T-cell (primary cell): ENCODE measurements at places on chromosomes 4 and X. TPM values are rescaled to one million over a fixed set of nuclear protein-coding genes. Genes with fewer than 3 reads are reported as not detected.
A peak's percentile ranks its signal among the peaks of the same experiment; 100 is the strongest.

- no peak for DNase-seq
Measured at GRCh38 chr4:61427818-61428495, 227.8 kb downstream of the ADGRL3 start.

- DNase-seq: no peak
Measured at GRCh38 chrX:21811832-21812231, 27.6 kb upstream of the MBTPS2 start.

DNA sequence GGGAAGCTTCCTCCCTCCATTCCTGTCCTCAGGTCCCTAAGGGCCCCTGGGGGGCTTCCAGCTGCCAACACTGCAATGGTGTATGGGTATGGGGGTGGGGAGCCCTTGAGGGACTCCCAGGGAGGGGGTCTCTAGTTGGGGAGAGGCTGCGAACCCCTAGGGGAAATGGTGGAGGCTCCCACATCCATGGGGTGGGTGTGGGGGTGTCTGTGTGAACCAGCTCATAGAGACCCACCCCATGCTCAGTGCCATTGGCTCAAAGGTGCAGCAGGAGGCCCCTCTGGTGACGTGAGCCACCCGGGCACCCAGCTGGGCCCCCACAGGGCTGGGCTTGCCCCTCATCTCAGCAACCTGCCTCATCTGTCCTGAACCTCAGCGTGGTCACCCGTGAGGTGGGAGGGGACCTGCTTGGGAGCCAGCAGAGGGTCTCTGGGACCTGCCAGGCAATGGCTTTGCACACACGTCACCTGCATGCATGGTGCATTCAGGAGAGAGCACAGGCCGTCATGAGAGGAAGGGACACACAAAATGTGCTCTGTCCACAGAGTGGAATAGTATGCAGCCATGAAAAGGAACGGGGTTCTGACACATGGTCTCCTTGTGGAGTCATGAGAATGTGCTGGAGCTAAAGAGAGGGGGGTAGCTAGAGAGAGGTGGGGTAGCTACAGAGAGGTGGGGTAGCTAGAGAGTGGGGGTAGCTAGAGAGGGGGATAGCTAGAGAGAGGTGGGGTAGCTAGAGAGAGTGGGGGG is 22.7 kb upstream of the PLCXD1 start:
- DNase-seq: no peak

DNA sequence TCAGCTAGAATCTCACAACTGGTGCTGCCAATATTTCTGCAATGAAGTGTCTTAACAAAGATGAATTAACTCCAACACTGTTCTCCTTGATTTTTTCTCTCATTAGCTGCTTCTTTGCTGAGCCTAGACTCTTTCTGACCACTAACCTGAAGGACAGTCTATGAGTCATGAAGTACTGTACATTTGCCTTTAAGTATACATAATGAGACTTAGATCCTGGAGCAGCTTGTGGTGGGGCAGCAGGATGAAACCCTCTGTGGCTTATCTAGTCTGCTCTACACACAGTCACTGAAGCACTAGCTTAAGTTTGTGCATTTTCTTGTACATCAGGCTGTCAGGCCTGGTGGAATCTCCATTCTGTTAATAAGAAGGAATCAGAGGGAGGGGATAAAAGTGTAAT is 307.4 kb upstream of the SMIM31 start:
- no peak for DNase-seq

- no peak for DNase-seq
Measured at GRCh38 chr4:143768007-143768591, 67.6 kb upstream of the FREM3 start.

DNA sequence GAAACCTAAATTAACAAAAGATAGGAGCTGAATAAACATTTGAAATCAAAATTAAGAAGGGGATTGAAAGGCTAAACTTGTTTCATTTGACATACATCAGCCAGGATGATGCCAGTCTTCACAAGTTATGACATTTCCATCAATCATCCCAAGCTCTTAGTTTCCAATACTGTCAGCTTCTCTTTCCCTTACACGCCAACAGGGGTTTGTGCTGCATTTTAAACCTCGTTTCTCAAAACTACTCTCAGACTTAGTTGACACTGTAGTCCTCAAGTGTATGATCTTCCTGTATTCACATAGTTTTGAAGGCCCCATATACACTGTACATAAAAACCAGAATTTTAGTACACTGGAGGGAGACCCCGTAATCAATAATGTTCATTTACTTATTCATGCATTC is 840 bp upstream of the P2RY10 start:
- DNase-seq: no peak

DNA sequence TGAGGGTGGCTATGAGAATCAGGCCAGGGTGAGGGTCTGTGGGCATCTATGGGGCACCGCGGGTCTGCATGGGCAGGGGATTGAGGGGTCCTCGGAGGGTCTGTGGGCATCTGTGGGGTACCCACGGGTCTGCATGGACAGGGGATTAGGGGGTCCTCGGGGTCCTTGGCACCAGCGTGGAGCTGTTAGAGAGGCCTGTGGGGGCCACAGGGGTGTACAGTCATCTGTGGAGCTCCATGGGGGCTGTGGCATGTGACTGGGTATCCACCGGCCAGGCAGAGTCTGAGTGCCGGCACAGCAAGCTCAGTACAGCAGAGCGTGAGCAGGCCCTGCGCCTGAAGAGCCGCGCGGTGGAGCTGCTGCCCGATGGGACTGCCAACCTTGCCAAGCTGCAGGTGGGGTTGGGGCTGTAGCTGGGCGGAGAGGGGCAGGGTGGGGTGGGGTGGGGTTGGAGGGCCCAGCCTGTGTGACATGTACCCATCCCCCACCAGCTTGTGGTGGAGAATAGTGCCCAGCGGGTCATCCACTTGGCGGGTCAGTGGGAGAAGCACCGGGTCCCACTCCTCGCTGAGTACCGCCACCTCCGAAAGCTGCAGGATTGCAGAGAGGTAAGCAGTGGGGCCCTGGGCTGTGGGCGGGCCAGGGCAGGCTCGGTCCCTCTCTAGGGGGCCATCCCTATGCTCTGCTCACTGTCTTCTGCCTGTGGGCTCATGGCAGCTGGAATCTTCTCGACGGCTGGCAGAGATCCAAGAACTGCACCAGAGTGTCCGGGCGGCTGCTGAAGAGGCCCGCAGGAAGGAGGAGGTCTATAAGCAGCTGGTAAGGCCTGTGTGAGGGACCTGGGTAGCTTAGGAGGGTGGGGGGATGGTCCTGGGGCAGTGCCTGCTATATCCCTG is 12.9 kb downstream of the CCDC22 start:
- DNase-seq: no peak

DNA sequence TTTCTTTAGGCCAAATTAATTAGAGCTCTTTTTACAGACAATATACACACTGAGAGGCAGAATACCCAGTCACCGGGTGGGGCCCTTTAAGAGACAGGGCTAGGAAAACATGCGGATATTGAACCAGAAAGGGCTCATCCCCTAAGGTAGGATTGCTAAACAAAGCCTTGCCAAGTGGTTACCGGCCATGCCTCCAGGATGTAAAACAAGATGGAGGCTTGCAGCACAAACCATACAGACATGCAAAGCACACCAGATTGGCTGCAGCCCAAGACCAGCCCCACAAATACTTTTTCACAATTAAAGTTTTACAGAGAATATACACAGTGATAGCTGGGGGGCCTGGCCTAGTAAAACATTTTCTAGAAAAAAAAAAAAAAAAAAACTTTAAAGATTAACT is 210.0 kb downstream of the KLHL4 start:
- DNase-seq: no peak

GRCh38 chrX:128057421-128057820 is 5.2 kb upstream of the ACTRT1 start:
- DNase-seq: no peak

GRCh38 chr4:150032541-150032940 is 45.7 kb upstream of the DCLK2 start:
- no peak for DNase-seq

DNA sequence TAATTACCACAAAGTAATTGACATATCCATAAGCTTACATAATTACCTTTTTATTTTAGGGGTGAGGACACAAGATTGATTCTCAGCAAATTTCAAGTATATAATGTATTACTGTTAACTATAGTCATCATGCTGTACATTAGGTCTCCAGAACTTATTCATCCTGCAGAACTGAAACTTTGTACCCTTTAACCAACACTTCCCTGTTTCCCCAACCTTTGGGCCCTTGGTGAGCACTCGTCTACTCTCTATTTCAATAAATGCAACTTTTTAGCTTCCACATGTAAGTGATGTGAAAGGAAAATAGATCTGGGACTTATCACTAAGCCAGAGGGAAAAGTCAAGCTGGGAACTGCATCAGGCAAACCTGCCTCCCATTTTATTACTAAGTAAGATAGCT is 33.6 kb upstream of the CCNG2 start:
- DNase-seq: no peak

GRCh38 chr4:27524224-27524623 is 663.6 kb downstream of the STIM2 start:
- no peak for DNase-seq

GRCh38 chr4:53130896-53131561 is 234.8 kb downstream of the SCFD2 start:
- DNase-seq: no peak

- no peak for DNase-seq
Measured at GRCh38 chr4:38985410-38986100, 46.7 kb downstream of the TMEM156 start.

GRCh38 chr4:138512756-138513155 is 270.6 kb upstream of the SLC7A11 start:
- DNase-seq: no peak

DNA sequence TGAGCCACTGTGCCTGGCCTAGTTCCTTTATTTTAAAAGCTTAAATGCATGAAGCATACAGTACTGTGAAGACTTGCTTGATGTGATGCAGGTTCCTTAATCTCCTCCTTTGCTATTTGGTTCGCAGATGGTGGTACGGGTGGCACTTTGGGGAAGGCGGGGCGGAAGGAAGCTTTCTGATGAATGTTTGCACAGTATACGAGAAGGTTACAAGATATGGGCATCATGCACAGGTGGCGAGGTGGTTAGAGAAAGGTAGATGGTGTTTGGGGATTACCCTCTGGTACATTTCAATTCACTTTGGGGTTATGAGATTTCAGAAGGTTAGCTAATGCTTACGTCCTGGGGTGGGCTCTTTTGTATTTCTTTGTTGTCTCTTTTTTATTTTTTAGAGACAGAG is 17.2 kb downstream of the RHOH start:
- peak; percentile 84 for DNase-seq

- no peak for DNase-seq
Measured at GRCh38 chrX:148541584-148541940, 41.1 kb downstream of the AFF2 start.

DNA sequence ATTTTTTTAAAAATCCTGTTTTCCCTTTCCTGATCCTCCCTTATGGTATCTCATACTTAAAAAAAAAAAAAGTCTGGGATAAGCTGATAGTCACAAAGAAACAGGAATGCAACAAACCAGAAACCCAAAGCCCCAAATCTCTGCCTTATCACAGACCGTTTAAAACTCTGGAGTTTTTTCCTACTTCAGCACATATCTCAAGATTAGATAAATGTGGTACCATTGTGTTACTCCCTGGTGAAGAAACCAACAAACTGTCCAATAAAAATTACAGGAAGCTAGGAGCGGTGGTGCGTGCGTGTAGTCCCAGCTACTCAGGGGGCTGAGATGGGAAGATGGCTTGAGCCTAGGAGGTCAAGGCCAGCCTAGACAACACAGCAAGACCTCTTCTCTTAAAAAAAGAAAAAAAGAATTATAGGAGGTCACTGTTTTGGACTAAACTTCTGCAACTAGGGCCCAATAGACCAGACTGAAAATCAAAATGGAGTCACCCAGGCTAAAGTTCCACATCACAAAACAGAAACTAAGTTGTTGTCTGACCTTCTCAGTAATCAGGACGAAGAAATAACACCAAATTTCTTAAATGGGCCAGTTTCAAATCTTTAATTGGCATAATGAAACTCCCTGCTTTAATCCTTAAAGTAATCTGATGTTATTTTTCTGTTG is 51.9 kb downstream of the RBM47 start:
- DNase-seq: no peak

DNA sequence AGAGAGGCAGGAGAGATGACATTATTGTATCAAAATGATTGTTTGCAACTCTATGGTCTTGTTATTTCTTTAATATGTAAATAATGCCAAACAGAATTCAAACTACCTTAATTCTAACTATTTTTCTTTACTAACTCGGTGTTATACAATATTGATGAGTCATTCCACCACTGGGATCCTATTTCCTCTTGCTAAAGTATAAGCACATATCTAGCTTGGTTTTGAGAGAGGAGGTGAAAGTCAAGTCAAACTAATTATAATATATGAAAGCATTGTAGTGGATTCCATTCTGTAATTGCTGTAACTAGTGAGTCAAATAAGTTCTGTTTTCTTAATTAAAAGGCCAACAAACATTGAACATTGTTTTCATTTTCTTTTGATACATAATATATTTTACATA is 837.6 kb downstream of the PDHA2 start:
- DNase-seq: no peak

- no peak for DNase-seq
Measured at GRCh38 chrX:153564047-153564606, 34.8 kb downstream of the CCNQ start.

DNA sequence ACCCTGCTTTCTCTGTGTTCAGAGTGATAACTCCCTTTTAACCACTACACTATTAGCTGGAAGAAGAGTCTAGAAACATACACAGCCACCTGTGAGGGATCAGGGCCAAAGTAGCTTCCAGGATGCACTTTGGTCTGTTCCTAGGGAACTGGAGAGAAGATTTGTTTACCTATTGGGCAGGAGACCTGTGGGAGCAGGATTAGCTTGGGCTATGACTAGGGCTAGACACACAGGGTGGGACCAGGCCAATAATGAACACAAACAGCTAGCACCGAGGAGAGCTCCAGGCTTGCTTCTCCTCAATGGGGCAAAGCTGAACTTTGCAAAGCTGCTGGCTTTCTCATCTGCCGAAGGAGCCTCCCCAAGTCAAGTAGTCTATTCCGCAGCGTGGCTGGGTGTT is 24.4 kb upstream of the MAP7D3 start:
- no peak for DNase-seq

- no peak for DNase-seq
Measured at GRCh38 chr4:7595934-7596461, 161.3 kb upstream of the PSAPL1 start.

SCML2 gene
- 0.75 TPM for total RNA-seq

RAP1GDS1 gene
- 40.0 TPM for total RNA-seq

P2RY4 gene
- 0.46 TPM for total RNA-seq

PRR27 gene
- total RNA-seq: not detected

TMPRSS11E gene
- not detected for total RNA-seq

AVPR2 gene
- not detected for total RNA-seq

LAMTOR3 gene
- 21.2 TPM for total RNA-seq

ASB11 gene
- not detected for total RNA-seq

HTN3 gene
- not detected for total RNA-seq

GLOD5 gene
- total RNA-seq: not detected

NXF2 gene
- not detected for total RNA-seq

RIBC1 gene
- total RNA-seq: 2.1 TPM

MBNL3 gene
- 32.9 TPM for total RNA-seq

SLC39A8 gene
- 19.9 TPM for total RNA-seq
